Upper lobe of left lung (tissue), 6 donors: ENCODE measurements at places on chromosomes 3 and 15. TPM values are rescaled to one million over a fixed set of nuclear protein-coding genes. Genes with fewer than 3 reads are reported as not detected.

Gene MED12L
- total RNA-seq: not detected

Gene KY
- total RNA-seq: 0.27 TPM

DNA sequence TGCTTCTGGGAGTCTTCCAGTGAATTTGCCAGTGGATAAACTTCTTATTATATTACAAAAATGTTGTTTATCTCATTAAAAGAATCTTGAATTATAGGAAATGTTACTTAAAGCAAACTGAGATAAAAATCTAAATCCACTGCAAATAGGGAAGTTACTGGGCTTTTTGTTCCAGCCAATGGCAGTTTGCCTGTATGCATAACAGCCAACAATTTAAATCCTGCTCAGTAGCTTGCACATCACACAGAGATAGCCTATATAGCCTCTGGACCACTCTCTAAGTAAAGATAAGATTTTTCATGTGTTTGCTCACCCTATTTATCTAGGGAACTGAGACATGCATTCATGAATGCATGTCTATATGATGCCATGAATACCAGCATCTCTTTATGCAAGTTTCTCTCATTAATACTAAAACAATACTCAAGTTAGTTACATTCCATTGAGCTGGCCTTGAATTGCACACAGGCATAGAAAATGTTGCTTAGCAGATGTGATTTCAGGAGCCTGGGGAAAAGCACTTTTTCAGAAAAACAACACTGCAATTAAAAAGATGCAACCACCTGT is 92.1 kb upstream of the GPR149 start:
- DNase-seq: no peak
- no peaks in the 10 kb centered on the region for H3K27me3 ChIP-seq
- no peak overlapping the region for H3K27ac ChIP-seq
- H3K36me3 ChIP-seq: no peaks in the 10 kb centered on the region

Gene ITIH1
- total RNA-seq: not detected

- H3K27me3 ChIP-seq: no peaks in the 10 kb centered on the region
- DNase-seq: no peak
- no peak overlapping the region for H3K27ac ChIP-seq
- H3K4me3 ChIP-seq: no peak overlapping the region
- no peaks in the 10 kb centered on the region for H3K36me3 ChIP-seq
- no peaks in the 10 kb centered on the region for H3K4me1 ChIP-seq
Measured at GRCh38 chr3:8385848-8386620, 115.6 kb upstream of the LMCD1 start.

DNA sequence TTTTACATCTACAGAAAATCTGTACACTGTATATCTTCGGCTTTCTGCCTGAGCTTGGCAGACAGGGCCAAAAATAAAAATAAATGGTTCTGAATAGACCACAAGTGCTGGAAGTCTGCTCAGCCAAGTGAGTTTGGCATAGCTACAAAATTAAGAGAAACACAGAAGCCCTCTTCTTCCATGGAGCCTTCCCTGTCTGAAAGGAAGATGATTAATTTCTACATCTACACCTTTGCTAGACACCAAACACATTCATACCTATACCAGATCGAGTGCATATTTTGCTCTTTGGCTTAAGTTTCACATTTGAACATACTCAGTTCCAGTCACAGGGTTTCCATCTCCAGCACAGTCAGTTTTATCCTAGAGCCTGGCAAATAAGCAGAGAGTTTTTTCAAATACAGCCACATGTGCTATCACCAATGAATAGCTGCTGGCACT is 224.6 kb downstream of the GREM1 start:
- H3K27ac ChIP-seq: no peak overlapping the region
- DNase-seq: no peak
- no peaks in the 10 kb centered on the region for H3K36me3 ChIP-seq
- no peak overlapping the region for H3K4me3 ChIP-seq

GRCh38 chr3:146052791-146053310 is 108.1 kb downstream of the PLOD2 start:
- no peak overlapping the region for H3K4me3 ChIP-seq
- no peaks in the 10 kb centered on the region for H3K4me1 ChIP-seq
- no peaks in the 10 kb centered on the region for H3K36me3 ChIP-seq
- H3K27me3 ChIP-seq: no peaks in the 10 kb centered on the region
- DNase-seq: no peak

Gene NAALADL2
- 4.4 TPM for total RNA-seq

DNA sequence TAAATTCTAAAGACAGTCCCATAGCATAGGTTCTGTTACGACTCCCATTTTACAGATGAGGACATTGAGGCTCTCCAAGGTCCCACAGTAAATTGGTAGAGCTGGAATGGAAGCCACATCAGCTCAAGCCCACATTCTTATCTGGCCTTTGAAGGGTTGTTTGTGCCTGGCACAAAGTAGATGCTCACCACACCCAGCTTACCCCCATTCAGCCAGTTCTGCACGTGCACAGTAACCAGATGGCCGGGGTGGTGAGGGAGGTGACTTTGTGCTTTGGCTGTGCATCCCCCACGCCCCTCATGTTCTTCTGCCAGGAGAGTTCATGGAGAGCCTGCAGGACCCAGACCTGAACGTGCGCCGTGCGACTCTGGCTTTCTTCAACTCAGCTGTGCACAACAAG is 16.2 kb downstream of the RPL32 start:
- H3K27me3 ChIP-seq: no peaks in the 10 kb centered on the region
- no peaks in the 10 kb centered on the region for H3K4me1 ChIP-seq
- no peak for DNase-seq
- no peak overlapping the region for H3K27ac ChIP-seq

Gene ADGRG7
- total RNA-seq: not detected

Gene DISP2
- total RNA-seq: 3.5 TPM

- peaks cover 5% of the 10 kb centered on the region for H3K36me3 ChIP-seq
- no peak overlapping the region for H3K4me3 ChIP-seq
- peaks cover 72% of the 10 kb centered on the region for H3K4me1 ChIP-seq
- H3K27me3 ChIP-seq: no peaks in the 10 kb centered on the region
Measured at GRCh38 chr3:45640724-45641361, 46.3 kb downstream of the LIMD1 start.

Gene P3H2
- 42.3 TPM for total RNA-seq
